ENCODE measurements at places on chromosomes 13 and 19. TPM values are rescaled to one million over a fixed set of nuclear protein-coding genes. Genes with fewer than 3 reads are reported as not detected.

The CLC gene
- not detected for total RNA-seq

The CARD8 gene
- 20.4 TPM for total RNA-seq

The ZNF723 gene
- total RNA-seq, result not detected

The NAXD gene
- 26.5 TPM for total RNA-seq

Data from smooth muscle cell of trachea (primary cell).